ENCODE measurements at places on chromosomes 13 and 19.

- no peak for DNase-seq
Observed at GRCh38 chr19:42226886-42227285, 6.8 kb downstream of the ZNF526 start.

GRCh38 chr13:36294096-36294495 lies 3.5 kb downstream of the CCDC169 start:
- DNase-seq = no peak

GRCh38 chr13:93079294-93079693 lies 147.3 kb upstream of the GPC6 start:
- no peak for DNase-seq

- DNase-seq = peak; percentile 48
Observed at GRCh38 chr19:13164343-13165161, 14.3 kb downstream of the IER2 start.

DNA sequence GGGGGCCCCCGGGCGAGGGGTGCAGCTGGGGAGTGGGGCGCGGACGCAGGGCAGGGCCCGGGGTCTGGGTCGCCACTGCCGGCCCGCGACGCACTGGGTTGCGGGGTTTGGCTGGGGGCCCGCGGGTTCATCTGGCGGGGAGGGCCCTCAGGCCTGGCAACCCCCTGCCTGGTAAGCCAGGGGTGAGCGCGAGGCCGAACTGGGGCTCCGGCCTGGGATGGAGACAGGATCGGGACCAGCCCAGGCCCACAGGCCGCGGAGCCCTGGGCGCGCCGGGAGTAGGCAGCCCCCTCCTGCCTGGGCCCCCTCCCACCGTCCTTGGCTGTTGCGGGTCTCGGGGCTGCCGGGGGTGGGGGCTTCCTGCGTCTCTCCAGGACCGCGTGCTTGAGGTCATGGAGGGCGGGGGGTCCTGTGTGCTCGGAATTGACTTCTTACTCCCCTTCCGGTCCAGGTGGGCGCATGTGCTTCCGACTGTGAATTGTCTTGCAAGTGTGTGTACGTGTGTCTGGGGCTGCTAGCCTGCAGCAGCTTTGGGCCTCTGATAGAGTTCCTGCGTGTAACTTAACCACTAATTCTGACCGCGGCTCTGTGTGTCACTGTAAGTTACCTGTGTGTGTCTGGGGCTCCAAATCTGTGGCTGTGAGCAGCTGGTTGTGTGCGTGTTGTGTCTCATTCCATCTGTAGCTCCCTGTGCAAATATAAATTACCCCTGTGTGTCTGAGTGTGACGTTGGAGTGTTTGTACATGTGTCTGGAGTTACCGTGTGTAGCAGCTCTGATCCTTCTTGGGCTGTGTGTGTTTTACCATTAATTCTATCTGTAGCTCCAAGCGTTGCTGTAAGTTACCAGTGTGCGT lies 751 bp downstream of the GRAMD1A start:
- DNase-seq = peak; percentile 63

- no peak for DNase-seq
Observed at GRCh38 chr19:47021536-47022139, 2.0 kb downstream of the NPAS1 start.

GRCh38 chr19:326871-327270 lies 17.7 kb downstream of the MIER2 start:
- DNase-seq = no peak

GRCh38 chr19:28971049-28971448 lies 241.9 kb downstream of the UQCRFS1 start:
- no peak for DNase-seq

DNA sequence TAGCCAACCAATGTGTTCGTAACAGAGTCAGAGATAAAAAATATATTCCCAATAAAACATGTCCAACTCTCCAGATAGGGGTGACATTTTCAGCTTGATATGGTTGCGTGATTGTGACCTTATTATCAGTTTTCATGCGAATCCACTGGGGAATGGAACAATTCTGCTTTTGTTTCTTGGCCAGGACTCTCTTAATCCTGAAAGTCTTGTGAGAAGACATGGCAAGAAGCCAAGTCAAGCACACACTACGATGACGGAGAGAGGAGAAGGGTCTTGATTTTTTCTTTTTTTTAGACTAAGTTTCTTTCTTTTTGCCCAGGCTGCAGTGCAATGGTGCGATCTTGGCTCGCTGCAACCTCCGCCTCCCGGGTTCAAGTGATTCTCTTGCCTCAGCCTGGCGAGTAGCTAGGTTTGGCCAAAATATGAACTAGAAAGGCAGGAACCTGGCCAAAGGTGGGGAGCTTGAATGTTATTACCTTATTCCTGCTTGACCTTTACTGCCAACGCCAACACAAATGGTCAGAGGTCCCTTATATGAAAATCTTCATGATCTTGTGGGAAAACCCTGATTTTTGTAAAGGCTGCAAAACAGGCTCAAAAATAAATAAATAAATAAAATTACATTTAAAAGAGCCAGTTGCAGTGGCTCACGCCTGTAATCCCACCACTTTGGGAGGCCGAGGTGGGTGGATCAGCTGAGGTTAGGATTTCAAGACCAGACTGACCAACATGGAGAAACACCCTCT lies 14.5 kb downstream of the ZNF816 start:
- DNase-seq = no peak

GRCh38 chr13:32300920-32301319 lies 14.2 kb downstream of the ZAR1L start:
- peak; percentile 32 for DNase-seq

DNA sequence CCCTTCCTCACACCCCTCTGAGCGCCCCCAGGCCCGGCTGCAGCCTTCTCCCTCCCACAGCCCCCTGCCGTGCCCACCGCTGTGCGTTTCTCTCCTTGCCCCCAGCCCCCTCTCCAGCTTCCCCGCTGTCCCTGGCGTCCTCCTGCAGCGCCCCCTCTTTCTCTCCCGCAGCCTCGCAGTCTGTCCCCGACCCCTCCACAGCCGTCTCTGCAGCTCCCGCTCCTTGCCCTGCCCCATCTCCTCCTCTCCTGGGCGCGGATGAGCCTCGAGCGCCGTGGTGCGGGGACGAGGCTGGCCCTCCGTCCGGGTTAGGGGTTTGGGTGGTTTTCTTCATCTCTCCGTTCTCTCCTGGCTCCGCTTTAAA lies 1.1 kb downstream of the KMT5C start:
- DNase-seq = peak; percentile 41

- DNase-seq = peak; percentile 23
Observed at GRCh38 chr13:71866335-71867130, 471 bp downstream of the DACH1 start.

All from activated T-cell treated with anti-CD3 and anti-CD28 coated beads, Interleukin-2, amount 50 U/mL, for 72 hours (primary cell).